ENCODE measurements at places on chromosomes 3 and 15. TPM values are rescaled to one million over a fixed set of nuclear protein-coding genes. Genes with fewer than 3 reads are reported as not detected.

Gene CEMIP
- total RNA-seq: 0.23 TPM

Gene GOLGA8T
- 2.6 TPM for total RNA-seq

Gene HTR3D
- total RNA-seq: not detected

Gene FAM3D
- total RNA-seq: not detected

Gene DNAH12
- 0.30 TPM for total RNA-seq

Gene TMEM212
- not detected for total RNA-seq

Gene CALML4
- 12.2 TPM for total RNA-seq

Gene GOLIM4
- total RNA-seq: 3.2 TPM

Gene PLA2G4D
- not detected for total RNA-seq

Gene WDR49
- total RNA-seq: not detected
